ENCODE measurements at places on chromosomes 2 and 18. TPM values are rescaled to one million over a fixed set of nuclear protein-coding genes. Genes with fewer than 3 reads are reported as not detected.
A peak's percentile ranks its signal among the peaks of the same experiment; 100 is the strongest.

IL1B gene
- 25.4 TPM for total RNA-seq

GRCh38 chr18:62717925-62718800 is 2.8 kb downstream of the PHLPP1 start:
- H3K27me3 ChIP-seq = no peaks in the 10 kb centered on the region
- peak overlapping the region; percentile 98 for H3K27ac ChIP-seq
- peaks cover 48% of the 10 kb centered on the region for H3K4me1 ChIP-seq
- no peaks in the 10 kb centered on the region for H3K36me3 ChIP-seq

PRSS56 gene
- not detected for total RNA-seq

DNA sequence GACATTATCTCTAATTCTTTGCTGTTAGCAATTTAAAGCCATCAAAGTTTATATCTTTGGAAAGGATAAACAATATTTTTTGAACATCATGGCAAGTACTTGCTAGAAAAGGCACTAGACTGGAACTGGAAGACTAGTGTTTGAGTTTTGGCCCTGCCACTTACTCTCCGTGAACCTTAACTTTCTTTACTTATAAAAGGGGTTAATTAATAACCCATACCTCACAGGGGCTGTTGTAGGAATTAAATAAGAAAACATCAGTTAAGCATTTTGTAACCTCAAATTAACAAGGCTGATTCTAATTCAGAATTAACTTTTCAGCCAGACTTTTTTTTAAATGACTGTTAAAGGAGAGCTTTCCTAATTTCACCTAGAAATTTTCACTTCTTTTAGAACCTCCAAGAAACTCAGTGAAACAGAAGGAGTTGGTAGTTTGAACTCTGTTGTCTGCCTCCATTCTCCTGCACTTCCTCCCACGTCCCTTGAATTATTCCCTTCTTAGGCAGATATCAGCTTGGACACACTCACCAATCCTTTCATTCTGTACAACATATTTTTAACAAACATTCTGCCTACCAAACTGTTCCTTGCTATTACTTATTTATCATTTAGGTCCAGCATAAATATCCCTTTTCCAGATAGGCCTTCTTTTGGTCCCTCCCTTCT is 79.5 kb downstream of the COX7A2L start:
- H3K4me3 ChIP-seq = no peak overlapping the region
- no peaks in the 10 kb centered on the region for H3K27me3 ChIP-seq
- H3K36me3 ChIP-seq = peaks cover 49% of the 10 kb centered on the region
- H3K27ac ChIP-seq = no peak overlapping the region

DNA sequence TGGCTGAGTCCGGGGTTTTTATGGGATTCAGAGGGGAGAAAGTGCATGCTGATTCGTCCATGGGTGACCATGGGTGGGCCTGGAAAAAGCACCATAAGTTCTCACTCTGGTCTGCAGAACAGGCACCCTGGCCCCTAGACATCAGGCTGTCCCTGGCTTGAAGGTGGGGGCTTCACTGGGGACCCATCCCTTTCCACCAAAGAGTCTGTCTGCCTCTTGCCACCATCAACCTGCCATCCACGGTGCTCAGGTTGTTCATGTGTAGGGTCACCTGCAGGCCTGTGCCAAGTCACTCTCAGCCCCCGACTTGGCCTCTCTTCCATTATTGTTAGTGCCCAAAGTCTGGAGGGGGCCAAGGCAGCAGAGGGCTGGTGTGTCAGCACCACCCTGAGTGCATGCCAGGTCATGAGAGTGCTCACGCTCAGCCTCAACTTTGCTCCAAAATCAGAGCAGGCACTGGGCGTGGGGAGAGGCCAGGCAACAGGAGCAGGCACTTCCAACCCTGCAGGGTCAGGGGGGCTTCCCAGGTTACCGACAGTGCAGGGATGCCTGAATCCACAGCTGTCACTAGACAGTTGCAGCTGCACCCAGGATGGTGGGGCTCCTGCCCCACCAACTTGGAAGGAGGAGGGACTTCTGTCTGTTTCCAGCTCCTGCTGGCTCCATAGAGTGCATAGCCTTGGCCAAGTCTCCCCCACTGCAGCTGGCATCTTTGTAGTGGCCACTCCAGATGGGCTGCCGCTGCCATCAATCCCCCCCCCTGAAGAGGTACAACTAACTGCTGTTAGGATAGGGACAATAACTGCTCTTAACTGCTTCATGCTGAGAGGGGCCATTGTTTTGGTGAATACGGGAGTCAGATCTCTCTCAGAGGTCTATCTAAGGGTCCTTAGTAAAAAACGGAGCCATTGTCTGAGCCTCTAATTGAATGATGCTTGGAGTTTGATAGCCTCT is 209.3 kb downstream of the AKAIN1 start:
- no peaks in the 10 kb centered on the region for H3K4me1 ChIP-seq
- DNase-seq = no peak
- no peak overlapping the region for H3K27ac ChIP-seq
- H3K4me3 ChIP-seq = no peak overlapping the region

DNA sequence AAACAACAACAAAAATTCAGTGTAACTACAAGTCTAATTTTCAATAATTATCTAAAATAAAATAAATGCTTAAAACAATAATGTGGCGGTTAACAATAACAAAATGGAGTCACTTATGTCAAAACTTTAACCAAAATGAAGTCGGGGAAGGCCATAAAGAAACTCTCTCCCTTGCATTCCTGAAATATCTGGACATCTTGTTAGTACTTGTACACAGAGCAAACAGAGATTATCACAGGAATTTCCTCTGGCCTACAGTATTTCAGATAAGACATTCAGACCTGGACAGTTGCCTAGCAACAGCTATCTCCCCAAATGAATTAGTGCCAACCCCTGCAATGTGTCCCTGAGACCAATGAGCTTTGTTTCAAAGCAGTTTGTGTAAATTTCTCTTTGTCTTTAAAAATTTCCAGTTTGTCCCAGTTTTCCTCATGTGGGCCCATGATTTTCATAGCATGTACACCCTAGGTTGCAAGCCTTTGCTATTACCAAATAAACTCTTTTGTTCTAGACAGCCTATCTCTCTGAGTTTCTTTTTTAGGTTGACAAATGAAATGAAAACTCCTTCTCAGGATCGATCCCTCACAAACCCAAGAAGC is 68.6 kb downstream of the EXOC6B start:
- H3K27ac ChIP-seq = no peak overlapping the region
- no peak overlapping the region for H3K4me3 ChIP-seq
- H3K27me3 ChIP-seq = no peaks in the 10 kb centered on the region

DNA sequence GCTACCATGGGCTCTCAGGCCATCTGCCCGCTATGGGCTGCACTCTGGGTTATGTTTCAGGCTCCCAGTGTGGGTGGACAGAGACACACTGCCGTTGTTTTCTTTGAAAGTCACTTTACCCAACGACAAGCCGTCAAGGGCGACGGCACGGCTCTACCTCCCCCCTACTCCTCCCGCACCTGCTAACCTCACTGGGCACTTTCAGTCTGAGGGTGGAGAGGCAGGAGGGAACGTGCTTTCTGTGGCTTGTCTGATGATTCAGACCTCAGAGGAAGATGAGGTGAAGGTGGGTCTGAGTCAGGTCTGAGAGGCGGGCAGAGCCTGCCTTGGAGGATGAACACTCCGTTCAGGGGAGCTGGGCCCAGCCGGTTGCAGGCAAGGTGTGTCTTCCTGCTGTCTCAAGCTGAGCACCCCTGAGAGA is 147.6 kb upstream of the HDAC4 start:
- H3K27ac ChIP-seq = no peak overlapping the region
- no peaks in the 10 kb centered on the region for H3K4me1 ChIP-seq
- no peak overlapping the region for H3K4me3 ChIP-seq
- DNase-seq = no peak
- peaks cover 40% of the 10 kb centered on the region for H3K27me3 ChIP-seq

DNA sequence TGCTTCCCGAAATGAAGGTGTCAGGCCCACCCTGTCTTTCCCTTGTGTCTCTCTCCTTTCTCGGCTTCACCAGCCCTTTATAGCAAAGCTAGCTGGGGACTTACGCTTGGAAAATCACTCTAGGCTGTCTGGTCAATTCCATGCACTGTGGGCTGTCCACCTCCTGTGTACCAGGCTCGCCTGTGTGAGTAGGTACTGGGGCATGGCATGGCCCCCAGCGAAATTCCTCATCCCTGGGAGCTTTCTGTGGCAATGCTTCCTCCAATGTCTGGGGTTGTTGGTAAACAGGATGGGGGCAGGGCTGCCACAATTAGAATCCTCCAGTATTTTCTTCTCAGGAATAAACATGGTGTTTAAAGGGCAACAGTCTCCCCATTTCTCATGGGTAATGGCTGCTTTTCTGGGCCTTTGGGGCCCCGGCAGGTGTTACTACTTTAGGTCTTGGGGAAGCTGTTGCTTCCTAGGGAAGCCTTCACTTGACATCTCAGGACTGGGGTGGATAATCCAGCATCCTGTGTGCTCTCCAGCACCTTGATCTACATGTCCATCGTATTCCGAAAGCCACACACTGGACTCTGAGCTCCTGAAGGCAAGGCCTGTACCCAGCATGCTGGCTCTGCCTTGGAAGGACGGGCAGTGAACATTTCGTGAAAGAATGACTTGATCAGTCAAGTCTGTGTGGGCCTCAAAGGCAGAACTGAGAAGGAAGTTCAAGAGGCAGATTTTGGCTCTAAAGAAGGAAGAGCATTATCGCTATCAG is 21.1 kb downstream of the RHOB start:
- H3K4me3 ChIP-seq = no peak overlapping the region
- H3K4me1 ChIP-seq = peaks cover 58% of the 10 kb centered on the region
- H3K36me3 ChIP-seq = no peaks in the 10 kb centered on the region
- DNase-seq = no peak

SERPINB12 gene
- total RNA-seq = not detected

DNA sequence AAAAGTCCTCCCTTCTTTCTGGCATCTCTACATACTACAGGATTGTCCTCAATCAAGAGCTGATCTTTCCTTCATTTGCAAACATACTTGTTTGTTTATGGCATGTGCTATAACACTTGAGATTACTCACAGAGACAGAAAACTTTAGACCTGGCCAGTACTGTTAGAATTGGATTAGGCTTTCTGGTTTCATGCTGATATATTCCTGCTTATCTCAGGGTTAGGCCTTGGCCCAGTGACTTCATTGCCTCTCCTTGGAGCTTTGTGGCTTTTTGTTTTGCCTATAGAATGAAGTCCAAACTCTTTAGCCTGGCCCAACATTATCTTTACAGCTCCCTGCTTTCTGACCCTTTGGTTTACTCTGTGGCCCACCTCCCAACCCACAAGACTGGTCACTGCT is 363.3 kb downstream of the ALK start:
- no peak overlapping the region for H3K4me3 ChIP-seq
- DNase-seq = no peak
- H3K27ac ChIP-seq = no peak overlapping the region
- no peaks in the 10 kb centered on the region for H3K27me3 ChIP-seq
- H3K4me1 ChIP-seq = no peaks in the 10 kb centered on the region

TMEM198 gene
- not detected for total RNA-seq

GRCh38 chr2:159082119-159082518 is 113.7 kb downstream of the TANC1 start:
- H3K36me3 ChIP-seq = no peaks in the 10 kb centered on the region
- DNase-seq = no peak
- no peak overlapping the region for H3K27ac ChIP-seq
- H3K4me3 ChIP-seq = no peak overlapping the region

TWIST2 gene
- 22.8 TPM for total RNA-seq

GRCh38 chr2:38315707-38316333 is 61.3 kb downstream of the ATL2 start:
- peak; percentile 74 for DNase-seq
- H3K27me3 ChIP-seq = no peaks in the 10 kb centered on the region
- no peaks in the 10 kb centered on the region for H3K4me1 ChIP-seq

GREB1L gene
- 0.87 TPM for total RNA-seq

AGXT gene
- total RNA-seq = not detected

DNA sequence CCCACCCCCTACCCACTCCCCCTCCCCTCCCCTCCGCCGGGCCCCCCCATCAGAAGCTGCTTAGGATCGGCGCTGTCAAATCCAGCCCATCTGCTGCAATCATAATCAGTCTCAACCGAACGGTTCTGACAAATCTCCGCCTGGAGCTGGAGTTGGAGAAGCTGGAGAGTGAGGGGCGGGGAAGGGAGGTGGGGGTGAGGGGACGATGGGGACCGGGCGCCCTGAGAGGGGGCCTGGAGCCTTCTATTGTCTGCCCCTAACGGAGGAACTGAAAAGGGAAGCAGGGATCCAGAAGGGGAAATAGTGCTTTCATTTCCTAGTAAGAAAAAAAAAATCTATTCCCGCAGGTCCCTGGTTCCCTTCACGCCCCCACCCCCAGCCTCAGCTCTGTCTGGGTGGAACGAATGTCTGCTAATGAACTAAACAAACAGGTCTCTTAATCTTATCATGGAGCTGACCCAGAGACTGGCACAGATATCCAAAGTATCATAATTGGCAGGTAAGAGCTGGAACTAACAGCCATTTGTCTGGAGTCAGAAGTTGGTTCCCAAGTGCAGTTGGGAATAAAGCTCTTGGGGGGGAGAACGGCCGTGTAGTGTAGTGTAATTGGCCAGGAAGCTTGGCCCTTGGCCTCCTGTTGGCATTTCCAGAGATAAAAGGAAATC is 301.2 kb downstream of the NCKAP5 start:
- H3K4me3 ChIP-seq = peak overlapping the region; percentile 41
- no peaks in the 10 kb centered on the region for H3K36me3 ChIP-seq
- peaks cover 27% of the 10 kb centered on the region for H3K4me1 ChIP-seq

GRCh38 chr2:158489366-158490112 is 32.8 kb downstream of the PKP4 start:
- H3K27me3 ChIP-seq = no peaks in the 10 kb centered on the region
- no peaks in the 10 kb centered on the region for H3K36me3 ChIP-seq
- H3K4me3 ChIP-seq = no peak overlapping the region
- H3K27ac ChIP-seq = no peak overlapping the region
- DNase-seq = no peak
- H3K4me1 ChIP-seq = peaks cover 42% of the 10 kb centered on the region

PTPRN gene
- 5.0 TPM for total RNA-seq

DNA sequence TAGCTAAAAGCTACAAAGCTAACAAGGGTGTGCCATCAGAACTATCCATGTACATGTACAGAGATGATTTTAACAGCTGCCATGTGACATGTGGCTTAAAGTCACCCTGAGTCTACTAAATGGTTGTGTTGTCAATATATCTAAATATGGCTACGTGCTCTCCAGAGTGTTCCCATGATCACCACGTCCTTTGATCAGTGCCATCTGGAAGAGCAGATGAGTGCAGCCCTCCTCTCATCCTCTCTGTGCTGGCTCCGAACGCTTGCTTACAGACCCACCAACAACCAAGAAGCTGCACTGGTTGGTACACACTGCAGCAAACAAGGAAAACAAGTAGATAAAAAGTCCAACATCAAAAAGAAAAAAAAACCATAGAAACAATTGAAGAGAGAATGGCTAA is 88.6 kb upstream of the NARS1 start:
- H3K27ac ChIP-seq = peak overlapping the region; percentile 57
- H3K4me1 ChIP-seq = peaks cover 86% of the 10 kb centered on the region
- H3K27me3 ChIP-seq = no peaks in the 10 kb centered on the region
- H3K36me3 ChIP-seq = no peaks in the 10 kb centered on the region
- no peak overlapping the region for H3K4me3 ChIP-seq

DNA sequence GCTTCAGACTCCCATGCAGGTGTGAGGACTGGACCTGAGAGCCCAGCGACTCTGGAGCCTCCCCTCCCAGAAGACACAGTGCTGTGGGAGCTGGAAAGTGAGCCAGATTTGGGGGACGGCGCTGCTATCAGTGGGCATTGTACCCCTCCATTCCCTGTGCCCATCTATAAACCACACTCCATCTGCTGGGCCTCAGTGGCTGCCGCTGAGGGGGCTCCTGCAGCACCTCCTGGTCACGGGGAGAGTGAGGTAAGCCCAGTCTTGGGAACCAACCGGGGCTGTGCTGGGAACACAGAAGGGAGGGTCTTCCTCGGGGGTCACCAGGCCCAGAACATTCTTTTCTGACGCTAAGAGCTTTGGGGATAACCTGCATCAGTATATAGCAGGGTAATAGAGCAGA is 9.5 kb downstream of the PSD4 start:
- H3K27me3 ChIP-seq = no peaks in the 10 kb centered on the region
- H3K4me1 ChIP-seq = peaks cover 17% of the 10 kb centered on the region
- no peak for DNase-seq
- H3K27ac ChIP-seq = no peak overlapping the region

Measured in stomach (tissue), 19 donors.